CD4-positive, alpha-beta T cell treated with Interferon alpha-2 for 1 hour (primary cell): ENCODE measurements at places on chromosomes 13 and 19.
A peak's percentile ranks its signal among the peaks of the same experiment; 100 is the strongest.

- DNase-seq: no peak
Measured at GRCh38 chr13:114145256-114145655, 12.8 kb upstream of the RASA3 start.

GRCh38 chr13:38180670-38181069, 169.0 kb upstream of the UFM1 start:
- DNase-seq: peak; percentile 15

DNA sequence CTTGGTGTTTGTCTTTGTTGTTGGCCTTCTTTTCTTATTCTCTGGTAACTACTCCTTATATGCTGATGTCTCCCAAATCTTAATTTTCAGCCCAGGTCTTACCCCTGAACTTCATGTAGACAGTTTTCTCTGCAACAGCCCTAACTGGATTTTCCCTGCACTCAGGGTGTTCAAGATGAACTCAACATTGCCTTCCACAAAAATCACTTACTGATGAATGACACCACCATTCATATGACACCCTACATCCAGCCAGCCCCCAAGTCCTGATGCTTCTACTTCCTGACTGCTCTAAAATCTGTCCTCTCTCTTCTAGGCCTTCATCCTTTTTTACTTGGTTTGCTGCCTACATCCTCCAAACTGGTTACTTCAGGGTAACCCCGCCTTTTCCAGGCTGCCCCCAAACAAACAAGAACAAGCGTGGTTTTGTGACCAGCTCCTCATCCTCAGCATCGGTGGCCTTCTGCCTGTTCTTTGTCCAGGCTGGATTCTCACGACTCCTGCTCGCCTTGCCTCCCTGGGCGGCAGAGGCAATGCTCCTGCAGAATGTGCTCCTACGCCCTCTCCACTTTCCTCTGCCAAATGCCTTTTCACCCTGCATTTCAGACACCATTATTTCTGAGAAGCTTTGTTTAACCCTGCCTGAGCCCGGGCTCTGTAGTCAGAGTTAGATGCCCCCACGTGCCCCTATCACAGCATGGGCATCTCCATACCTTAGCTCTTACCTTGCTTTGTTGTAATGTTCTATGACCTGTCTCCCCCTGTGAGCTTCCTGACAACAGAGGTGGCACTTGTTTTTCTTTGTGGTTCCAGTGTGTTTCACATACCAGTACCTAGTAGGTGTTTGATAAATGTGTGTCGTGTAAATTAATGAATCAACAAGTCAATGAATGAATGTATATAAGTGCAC, 61.8 kb downstream of the WDFY2 start:
- DNase-seq: peak; percentile 37

- DNase-seq: no peak
Measured at GRCh38 chr13:59745392-59745788, 418.3 kb downstream of the DIAPH3 start.

DNA sequence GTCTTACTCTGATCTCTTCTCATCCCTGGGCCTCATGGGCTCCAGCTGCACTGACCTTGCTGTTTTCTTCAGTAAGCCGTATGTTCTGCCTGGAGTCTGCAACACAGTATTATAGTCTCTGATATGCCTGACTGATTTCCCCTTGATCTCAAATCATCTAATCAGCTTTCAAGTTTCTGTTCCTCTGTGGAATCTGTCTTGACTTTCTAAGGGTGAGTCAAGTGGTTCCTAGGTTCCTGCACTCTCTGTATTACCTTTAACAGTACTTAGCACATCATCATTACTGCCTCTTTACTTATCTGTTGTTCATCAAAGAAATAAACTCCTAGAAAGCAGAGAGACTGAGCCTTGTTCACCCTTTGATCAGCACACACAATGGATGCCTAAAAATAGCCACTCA, 350.7 kb downstream of the LMO7 start:
- DNase-seq: no peak

DNA sequence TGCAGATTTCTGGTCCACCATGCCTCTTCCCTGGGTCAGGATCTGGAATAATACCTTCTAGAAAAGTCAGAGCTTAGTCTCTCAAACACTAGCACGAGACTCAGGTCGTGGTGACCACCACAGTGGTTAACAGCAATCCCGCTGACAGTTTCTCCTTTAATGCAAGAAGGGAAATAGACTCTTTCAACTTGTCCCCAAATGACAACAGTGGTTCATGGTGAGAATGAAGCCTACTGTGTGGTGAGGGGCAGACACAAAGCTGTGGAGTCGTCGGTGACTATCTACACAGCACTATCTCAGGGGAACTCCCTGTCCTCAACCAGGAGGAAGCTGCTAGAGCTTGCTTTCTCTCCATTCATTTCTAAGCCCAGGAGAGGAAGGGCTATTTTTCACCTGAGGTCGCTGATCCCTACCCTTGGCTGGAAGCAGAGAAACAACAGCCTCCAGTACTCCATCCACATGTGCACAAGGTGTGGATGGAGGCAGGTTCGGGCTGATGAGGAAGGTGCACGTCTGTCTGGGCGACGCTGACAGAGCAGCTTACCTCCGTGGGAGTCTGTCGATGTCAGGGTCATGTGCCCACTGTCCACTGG, 72.4 kb downstream of the STK24 start:
- DNase-seq: no peak

DNA sequence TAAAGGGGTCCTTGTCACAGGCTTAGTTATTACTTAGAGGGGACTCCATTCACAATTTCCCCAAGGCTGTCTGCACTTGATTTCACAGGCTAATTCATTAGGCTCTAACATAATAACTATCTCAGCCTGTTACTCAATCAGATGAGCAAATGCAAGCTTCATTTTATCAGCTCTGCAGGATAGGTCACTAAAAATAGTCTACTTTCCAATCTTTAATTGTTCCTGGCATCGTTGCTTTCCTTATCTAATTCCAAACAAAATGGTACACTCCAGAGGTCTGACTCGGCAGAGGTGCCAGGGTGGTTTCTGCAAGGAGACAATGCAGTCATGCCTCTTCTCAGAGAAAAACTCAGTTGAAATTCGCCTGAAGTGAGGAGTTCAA, 69.7 kb upstream of the SLC15A1 start:
- no peak for DNase-seq

DNA sequence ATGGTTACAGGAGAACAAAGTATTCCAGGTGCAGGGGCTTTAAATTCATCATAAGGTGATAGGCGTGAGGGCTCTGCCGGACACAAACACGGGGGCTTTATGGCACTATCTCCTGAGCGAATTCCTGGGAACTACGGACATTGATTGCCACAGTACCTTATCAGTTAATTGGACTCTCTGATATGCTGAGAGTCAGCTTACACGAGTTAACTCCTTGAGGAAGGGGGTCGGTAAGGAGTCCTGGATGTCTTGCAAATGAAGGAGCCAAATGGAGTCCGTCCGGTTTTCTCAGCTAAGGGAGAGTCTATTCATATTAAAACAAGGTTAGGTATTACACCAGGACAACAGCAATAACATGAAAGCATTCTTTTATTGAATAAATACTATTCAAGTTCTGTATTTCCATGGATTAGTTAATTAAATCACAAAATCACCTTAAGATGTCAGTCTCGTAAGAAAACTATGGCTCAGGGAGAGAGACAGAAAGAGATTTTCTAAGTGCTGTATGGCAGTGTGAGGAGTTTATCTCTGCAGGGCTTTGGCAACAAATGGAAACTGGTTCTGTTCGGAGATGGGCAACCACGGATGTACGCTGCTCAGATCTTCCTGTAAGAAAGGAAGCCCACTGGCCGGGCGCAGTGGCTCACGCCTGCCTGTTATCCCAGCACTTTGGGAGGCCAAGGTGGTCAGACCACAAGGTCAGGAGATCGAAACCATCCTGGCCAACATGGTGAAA, 26.2 kb upstream of the HIF3A start:
- DNase-seq: no peak

DNA sequence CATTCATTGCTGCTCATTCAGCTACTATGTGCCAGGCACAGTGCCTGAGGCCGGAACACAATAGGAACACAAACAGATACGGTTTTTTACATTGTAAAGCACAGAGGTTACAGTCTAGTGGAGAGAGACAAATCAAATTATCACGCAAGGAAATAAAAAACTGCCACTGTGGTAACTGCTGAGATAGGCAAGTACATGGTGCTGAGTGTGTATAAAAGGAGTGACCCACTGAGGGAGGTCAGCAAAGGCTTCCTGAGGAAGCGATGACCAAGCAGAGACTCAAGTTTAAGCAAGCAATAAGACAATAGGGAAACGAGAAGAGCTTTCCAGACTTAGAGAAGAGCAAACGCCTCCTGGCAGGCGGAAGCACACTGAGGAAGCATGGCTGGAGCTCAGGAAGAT, 56.4 kb downstream of the NUFIP1 start:
- no peak for DNase-seq

DNA sequence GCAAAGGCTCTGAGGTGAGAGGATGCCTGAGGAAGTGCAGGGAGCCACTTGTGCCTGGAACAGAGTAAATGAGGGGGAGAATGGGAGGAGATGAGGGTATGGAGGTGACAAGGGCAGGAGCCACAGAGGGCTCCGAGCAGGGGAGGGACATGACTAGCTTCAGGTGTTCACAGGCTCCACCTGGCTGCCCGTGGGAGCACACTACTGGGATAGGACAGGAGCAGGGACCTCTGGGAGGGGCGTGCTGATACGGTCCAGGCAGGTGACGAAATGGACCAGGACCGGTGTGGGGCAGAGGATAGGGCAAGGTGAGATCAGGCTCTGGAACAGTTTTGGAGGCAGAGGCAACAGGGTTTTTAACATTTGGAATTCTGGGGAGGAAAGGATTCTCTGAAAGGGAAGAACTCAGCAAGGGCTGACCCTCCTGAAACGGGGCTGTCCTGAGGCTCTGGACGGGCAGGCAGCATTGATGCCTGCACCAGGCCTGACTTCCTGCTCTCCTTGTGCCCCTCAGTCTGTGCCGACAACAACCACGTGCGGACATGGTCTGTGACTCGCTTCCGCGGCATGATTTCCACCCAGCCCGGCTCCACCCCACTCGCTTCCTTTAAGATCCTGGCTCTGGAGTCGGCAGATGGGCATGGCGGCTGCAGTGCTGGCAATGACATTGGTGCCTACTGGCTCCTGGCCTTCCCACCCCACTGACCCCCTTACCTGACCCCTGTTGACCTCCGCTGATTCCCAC, 11.6 kb downstream of the SHKBP1 start:
- DNase-seq: no peak
